ENCODE measurements at places on chromosomes 2 and 18. TPM values are rescaled to one million over a fixed set of nuclear protein-coding genes. Genes with fewer than 3 reads are reported as not detected.

DNA sequence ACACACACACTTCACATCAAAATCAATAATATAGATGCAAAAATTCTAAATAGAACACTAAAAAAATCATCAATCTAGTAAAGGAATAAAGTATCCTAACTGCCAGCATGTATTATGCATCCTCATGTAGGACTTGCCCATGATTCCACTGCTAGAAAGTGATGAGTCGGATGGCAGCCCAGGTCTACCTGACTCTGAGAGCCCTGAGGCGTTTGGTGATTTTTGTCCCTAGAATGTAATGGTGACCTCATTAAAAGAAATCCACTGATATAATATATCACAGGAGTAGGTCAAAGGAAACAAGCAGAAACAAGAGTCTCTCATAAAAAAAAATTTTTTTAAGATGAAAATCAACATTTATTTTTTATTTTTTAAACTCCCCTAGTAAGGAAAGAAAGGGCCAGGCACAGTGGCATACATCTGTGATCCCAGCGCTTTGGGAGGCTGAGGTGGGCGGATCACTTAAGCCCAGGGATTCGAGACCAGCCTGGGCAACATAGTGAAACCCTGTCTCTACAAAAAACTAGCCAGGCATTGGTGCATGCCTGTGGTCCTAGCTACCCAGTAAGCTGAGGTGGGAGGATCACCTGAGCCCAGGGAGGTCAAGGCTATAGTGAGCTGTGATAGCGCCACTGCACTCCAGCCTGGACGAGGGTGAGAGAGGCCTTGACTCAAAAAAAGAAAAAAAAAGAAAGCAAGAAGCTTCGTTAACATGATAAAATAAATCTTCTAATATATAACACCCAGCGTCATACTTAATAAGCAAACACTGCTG, 24.4 kb upstream of the ACTG2 start:
- DNase-seq = no peak

- no peak for DNase-seq
Observed at GRCh38 chr2:100976061-100976460, 26.0 kb upstream of the RPL31 start.

- DNase-seq = no peak
Observed at GRCh38 chr2:168780669-168781071, 21.8 kb upstream of the NOSTRIN start.

GRCh38 chr2:30721668-30722647, 85.3 kb downstream of the CAPN13 start:
- DNase-seq = no peak

GRCh38 chr18:8366656-8367055, 242.6 kb upstream of the RAB12 start:
- DNase-seq = no peak

DNA sequence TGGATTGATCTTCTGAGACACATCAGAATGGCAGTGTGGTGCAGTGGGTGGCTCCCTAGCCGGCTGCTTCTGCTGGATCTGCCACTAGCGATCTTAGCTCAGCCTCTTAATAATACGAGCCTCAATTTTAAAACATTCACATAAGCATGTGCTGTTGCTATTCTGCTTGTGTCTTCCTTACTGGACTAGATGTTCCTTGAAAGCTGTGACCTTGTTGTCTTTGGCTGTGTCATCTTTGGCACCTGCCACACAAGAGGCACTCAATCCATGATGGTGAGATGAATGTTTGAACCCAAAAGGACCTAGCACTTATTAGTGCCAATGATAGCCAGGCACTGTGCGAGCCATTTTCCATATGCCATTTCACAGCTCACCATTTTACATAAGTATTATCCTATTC, 393.0 kb downstream of the ALK start:
- no peak for DNase-seq

- DNase-seq = no peak
Observed at GRCh38 chr2:74079522-74080341, 68.0 kb downstream of the BOLA3 start.

SPHKAP gene
- total RNA-seq = 0.07 TPM

SIX2 gene
- total RNA-seq = not detected

GRCh38 chr2:56681659-56682396, 498.0 kb downstream of the CCDC85A start:
- no peak for DNase-seq

GRCh38 chr2:128797092-128797491, 478.4 kb upstream of the HS6ST1 start:
- no peak for DNase-seq

CPO gene
- 0.90 TPM for total RNA-seq

FOSL2 gene
- total RNA-seq = 42.0 TPM

ADRA2B gene
- total RNA-seq = 5.4 TPM

DNA sequence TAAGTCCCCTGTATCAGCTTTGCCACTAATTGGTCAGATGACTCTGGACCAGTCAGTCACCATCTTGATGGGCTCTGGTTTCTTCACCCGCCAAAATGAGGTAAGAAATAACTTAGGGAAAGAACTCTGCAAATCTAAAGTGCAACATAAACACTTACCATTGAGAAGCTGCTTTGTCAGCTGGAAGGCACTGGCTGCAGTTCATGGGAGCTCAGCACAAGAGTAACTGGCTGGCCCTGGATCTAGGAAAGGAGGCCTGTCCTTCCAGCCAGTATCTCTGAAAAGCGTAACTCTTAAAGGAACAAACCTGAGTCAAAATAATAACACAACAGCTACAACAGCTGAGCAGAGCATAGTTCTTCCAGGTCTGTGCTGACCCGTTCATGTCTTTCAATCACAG, 123.9 kb downstream of the CACNB4 start:
- no peak for DNase-seq

All from uterus (tissue), 4 donors.